ENCODE measurements at places on chromosomes 1 and 21.

DNA sequence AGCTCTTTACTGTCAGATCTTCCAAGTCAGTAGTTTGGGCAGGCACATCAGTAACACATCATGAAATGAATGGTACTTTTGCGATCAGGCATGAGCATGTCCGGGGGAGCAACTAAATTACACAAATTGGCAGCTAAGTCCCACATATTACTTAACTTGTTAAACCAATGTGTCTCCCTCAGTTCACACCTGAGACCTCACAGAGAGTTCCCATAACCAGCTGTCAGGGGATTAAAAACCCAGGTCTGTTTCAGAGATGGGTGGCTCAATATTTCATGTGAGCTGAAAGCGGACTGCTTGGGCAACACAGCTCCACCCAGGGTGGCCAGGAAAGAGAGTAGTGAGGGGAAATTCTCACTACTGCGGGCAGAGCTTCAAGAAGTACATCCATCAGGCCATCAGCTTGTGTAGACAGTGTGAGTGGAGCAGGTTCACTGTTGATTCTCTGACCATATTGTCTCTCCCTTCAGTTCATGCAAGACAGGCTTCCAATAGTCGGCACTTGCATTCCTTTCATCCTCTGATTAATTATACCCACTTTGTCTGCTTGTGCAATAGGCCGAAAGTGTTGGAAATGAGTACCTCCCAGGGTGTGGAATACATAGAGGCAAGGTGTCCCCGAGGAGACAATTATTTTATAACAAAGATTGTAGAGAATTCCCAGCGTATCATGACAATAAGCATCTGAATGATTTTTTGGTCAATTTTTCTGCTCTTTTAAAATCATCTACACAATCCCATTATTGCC is 139.9 kb downstream of the PTGER3 start:
- DNase-seq, result no peak

DNA sequence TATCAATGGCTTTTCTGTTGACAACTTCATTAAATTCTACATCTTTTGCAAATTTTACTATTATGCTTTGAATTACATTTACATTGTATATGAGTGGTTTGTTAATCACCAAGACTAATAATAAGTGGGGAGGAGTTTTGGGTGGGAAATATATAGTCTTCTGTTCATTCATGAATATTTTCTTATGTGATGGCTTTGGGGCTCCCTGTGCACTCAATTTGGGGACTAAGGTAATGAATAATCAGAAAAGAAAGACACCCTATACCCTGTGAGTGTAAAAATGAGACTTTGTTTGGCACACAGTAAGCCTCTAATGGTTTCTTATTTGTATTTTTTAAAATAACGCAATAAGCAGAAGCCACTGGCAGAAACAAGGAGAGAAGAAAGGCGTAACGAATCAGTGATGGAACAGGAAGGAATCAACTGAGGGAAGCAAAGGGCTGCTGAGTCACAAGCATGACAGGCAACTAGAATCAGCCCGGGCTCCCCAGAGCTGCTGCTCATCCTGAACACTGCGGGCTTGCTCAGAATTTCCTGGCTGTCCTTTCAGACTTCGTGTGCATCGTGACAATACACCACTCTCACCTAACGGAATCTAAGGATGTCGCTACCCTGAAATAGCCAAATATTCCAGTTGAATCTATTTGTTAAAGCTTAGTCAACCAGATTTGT is 20.8 kb upstream of the RGS2 start:
- DNase-seq, result peak; percentile 71

- no peak for DNase-seq
Measured at GRCh38 chr1:201454608-201455007, 14.4 kb downstream of the PHLDA3 start.

DNA sequence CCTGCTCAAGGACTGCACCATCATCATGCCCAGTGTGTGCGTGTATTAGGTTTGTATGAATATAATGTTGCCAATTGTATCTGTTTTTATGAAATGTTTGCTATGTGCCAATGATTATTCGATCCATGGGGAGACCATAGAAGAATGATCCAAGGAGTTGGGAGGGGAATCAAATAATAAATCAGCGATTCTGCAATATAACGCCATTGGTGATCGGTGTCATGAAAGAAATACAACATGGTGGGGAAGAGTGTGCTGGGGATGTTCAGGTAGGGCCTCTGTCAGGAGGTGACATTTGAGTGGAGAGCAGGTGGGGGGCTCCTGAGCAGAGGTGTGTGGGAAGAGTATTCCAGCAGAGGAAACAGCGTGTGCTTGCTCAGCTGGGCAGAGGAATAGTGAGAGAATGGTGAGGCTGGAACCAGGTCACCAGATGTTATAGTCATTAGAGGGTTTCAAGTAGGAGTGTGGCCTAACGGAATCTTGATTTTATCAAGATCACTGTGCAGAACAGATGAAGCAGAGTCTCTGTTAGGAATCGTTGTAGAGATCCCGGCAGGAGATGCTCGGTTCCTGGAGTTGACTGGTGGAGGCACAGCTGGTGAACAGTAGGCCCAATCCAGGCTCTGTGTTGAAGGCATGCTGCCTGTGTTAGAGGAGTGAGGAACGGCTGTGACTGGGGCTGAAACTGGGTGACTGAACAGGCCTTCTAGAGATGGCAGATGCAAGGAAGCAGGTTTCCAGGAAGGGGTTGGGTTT is 2.9 kb upstream of the ZNF496 start:
- no peak for DNase-seq

GRCh38 chr1:107776900-107777663 is 187.9 kb downstream of the VAV3 start:
- peak; percentile 13 for DNase-seq

DNA sequence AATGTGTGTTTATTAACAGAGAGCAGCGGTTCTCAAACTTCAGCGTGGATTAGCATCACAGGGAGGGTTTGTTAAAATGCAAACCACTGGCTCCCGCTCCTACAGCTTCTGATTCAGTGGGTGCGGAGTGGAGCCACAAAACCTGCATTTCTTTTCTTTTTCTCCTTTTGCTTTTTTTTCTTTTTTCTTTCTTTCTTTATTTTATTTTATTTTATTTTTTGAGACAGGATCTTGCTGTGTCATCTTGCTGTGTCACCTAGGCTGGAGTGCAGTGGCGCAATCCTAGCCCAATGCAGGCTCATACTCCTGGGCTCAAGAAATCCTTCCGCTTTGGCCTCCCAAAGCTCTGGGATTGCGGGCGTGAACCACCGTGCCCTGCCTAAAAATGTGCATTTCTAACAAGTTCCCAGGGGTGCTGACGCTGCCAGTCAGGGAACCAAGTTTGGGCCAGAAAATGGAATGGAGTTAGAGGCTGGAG is 20.9 kb upstream of the SLC1A7 start:
- DNase-seq, result no peak

DNA sequence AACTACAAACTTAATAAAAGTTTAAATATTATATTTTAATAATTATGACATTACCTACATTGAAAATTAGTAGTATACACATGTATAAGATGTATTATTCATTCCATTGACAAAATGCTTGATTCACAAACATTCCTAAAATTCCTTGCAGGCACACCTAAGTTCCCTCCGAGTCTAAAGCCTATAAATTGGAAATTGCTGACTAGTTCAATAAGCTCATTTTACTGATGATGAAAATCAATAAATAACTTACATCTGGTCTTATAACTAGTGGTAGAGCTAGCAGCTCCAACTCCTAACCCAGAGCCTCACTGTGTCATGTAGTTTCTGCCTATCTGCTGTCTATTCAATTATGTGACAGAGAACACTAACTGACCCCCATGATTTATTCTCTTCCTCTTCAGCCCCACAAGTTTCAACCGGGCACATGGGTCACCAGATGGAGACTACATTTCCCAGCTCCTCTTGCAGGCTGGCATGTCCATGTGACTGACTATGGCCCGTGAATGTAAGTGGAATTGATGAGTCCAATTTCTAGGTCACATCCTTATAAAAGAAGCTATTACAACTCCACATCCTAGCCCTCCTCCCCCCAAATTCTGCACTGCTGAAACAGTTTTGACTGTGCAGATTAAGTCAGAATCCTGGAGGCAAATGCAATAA is 29.6 kb upstream of the LRRC8D start:
- DNase-seq, result no peak

GRCh38 chr1:93776728-93777127 is 95.1 kb upstream of the BCAR3 start:
- DNase-seq, result no peak

GRCh38 chr1:6445062-6445763 is 20.6 kb downstream of the ESPN start:
- DNase-seq, result peak; percentile 41

GRCh38 chr1:6965083-6965934 is 180.1 kb downstream of the CAMTA1 start:
- no peak for DNase-seq

GRCh38 chr21:20902998-20903397 is 95.2 kb upstream of the NCAM2 start:
- no peak for DNase-seq

DNA sequence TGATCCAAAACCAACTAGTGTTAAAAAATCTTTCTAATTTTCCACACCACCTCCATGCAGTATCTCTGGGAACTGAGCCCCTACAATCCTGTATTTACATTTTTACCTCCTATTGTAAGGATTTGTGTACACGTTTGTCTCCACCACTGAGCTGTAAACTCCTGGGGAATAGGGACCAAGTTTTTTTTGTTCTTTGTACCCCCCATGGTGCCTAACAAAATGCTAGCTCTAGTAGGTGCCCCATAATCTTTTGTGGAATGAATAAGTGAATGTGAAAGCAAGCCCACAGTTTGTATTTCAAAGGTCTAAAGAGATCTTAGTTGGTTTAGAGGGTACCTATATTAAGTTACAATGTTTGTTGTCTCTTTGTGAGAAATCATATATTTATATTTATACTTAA is 879 bp upstream of the WLS start:
- DNase-seq, result no peak

GRCh38 chr1:100364697-100365096 is 12.4 kb downstream of the CDC14A start:
- no peak for DNase-seq

- no peak for DNase-seq
Measured at GRCh38 chr1:7113822-7114221, 328.6 kb downstream of the CAMTA1 start.

- DNase-seq, result no peak
Measured at GRCh38 chr1:224727351-224728289, 111.5 kb downstream of the CNIH3 start.

- peak; percentile 65 for DNase-seq
Measured at GRCh38 chr1:89363638-89364536, at the start of gene GBP6. TSS of gene GBP6 (plus strand) at chr1:89364059. CDS start at chr1:89368552, 4,493 bp downstream.

DNA sequence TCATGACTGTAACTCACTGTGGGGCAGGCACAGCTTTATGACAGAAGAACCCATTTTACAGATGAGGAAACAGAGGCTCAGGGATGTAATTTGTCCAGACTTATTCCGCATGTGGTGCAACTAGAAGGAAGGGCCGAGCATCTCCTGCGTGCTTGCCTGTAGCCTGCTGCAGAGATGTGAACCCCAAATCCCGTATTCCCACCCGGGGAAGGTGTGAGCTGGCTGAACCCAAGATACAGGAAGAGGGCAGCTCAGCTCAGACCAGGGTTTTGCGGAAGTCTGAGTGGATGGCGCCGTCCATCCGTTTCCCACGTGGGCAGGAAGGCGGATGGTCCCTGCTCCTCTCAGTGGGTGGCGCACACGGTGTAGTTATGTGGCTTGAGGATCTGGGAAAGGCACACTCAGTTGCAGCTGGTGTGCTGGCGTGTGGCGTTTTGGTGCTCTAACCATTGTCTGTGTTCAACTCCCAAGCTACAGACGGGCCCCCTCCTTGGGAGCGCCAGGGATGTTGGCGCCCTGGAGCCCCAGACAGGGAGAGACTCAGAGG is 1.2 kb downstream of the CROCC start:
- DNase-seq, result no peak
